D341Med (cell line): ENCODE measurements at places on chromosomes 2 and 18.

- DNase-seq, result no peak
Observed at GRCh38 chr2:30527859-30528258, 80.8 kb downstream of the LCLAT1 start.

DNA sequence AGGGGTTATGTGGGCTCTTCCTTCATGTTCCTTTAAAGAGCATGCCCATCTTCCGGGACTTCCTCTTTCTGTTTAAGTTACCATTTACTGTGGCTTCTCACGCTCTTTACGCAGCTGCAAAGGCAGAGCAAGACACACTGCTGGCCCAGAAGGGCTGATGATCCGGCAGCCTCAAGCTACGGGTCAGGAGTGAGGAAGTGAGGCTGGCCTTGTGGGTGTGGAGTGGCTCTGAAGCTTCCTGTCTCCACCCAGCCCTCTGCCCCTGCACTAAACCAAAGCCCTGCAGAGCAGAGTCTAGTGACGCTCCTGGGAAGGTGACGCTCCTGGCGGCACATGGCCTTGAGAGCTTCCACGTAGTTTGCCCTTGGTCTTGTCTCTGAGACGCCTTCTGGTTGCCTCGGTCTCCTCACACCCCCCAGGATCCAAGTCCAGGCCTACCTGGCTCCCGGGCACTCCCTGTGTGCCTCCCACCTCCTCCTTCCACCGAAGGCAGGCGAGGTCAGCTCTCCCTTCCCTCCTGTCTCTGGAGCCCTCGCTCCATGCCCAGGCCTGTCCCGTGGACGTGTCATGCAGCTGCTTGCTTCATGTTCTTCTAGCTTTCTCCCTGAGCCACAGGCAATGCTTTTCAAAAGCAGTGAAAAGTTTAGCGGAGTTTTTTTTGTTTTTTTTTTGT is 50.3 kb downstream of the ARL4C start:
- DNase-seq, result no peak

DNA sequence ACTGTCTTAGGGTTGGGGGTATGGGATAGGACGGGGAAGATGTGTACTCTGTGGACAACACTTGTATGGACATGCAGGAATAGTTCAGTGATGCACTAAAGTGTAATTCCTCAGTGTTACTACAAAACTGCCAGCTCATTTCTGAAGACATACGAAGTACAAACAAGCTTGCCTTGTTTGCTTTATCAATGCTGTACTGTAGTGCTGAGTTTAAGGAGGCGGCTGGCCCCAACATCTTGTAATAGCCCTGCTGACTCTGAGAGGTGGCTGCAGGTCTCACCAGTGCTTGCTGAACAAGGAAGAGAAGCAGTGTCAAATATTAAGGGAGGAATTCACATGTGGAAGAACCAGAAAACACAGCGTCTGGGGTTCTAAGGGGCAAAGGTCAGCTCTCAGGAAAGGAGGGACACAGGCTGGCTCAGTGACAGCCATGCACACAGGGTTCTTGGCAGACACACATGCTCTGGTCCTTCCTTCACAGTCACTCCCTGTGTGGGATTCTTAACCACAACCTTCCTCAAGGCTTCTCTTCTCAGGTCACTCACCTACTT is 39.8 kb upstream of the EVA1A start:
- no peak for DNase-seq

DNA sequence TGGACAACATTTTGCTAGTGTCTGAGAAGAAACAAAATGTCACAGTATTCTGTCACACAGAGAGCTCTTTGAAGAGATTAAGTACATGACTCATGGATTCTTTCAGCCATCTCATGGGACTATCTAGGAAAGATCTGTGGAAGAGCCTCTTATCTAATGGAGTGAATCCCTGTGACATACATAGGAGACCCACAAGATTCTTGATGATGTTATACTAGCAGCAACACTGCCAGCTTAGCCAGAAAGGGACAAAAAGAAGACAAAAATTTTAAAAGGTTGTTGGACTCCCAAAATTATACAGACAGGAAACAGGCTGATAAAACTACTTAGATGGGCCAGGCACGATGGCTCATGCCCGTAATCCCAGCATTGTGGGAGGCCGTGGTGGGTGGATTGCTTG is 143.3 kb upstream of the MGAT5 start:
- DNase-seq, result no peak

GRCh38 chr2:231957913-231958763 is 3.4 kb upstream of the DIS3L2 start:
- DNase-seq, result no peak

GRCh38 chr2:236618370-236618769 is 48.7 kb downstream of the ACKR3 start:
- no peak for DNase-seq

GRCh38 chr2:224894356-224894755 is 147.9 kb downstream of the DOCK10 start:
- DNase-seq, result no peak

- no peak for DNase-seq
Observed at GRCh38 chr2:127270663-127271062, 23.3 kb downstream of the ERCC3 start.

DNA sequence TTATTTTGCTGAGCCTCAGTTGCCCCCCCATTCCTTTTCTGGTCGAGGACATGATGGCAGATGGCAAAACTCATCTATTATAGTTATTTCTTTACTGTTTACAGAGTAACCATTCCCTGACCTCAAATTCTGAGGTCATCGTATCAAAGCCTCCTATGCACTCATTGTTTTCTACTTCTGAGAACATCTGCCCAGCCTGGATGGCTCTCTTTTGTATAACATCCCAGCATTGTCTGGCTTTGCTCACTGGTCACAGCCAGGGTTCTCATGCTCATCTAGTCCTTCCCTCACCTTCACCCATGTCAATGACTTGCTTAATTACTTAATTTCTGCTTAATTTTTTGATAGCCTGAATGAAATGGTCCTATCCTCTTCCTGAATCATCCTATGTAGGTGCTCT is 472.1 kb downstream of the PARD3B start:
- no peak for DNase-seq

- DNase-seq, result peak; percentile 8
Observed at GRCh38 chr2:241003047-241003360, 4.6 kb downstream of the SNED1 start.

GRCh38 chr2:1613731-1614354 is 130.5 kb downstream of the PXDN start:
- DNase-seq, result no peak

DNA sequence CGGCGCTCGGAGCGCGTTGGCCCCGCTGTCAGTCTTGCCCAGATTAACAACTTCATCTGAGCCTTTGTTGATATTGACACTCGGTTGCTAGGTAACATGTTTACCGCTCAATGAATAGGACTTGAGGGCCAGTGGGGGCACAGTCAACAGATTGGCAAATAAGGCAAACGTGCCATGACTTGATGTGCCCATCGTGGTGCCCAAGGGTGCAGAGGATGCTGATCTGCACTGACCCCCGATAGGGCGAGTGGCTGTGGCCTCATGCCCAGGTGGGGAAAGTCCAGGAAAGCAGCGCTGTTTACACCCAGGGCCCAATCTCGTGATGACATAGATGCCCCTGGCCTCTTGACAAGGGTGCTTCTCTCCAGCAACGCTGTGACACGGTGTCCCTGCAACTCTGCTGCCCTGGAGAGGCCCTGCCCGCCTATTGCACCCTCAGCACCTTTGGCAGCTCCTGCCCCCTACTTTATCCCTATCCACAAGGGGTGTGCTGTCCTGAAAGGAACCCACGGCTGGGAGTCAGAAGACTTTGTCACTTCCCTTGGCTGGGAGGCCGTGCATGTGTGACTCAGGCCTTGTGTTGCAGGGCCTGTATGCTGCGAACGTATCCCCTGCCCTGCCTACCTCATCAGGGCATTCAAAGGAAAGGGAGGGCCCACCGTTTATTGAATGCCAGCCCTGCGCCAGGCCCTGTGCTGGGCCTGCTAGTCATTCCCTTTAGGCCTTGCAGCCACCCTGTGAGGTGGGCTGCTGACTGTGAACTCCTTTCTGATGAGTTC is 158.0 kb downstream of the INHBB start:
- no peak for DNase-seq

DNA sequence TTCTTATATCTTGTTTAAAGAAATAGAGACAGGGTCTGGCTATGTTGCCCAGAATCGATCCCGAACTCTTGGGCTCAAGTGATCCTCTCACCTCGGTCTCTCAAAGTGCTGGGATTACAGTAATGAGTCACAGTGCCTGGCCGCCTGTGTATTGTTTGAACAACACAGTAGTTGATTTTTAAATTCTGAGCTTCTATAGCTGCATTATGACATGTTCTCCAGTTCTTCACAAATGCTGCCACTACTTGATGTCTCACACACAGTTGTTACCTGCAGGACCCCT is 7.7 kb upstream of the RHOB start:
- no peak for DNase-seq

DNA sequence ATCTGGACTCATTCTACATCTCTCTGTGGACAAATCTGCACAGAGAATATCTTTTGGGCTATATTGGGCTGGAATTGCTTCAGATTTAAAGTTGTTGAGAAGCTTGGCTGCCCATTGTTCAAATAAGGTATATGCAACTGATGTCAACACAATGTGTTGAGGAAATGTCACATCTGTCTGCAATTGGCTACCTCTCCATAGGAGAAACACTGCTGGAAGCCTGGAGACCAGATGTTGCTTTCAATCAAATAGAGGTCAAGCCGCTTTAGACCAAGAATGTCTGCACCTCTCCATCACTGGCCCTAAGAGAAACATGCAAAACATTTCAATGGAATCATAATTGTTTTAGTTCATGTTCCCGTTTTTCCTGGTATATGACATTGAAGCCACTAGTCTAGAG is 720.2 kb downstream of the SLC4A3 start:
- no peak for DNase-seq

GRCh38 chr18:473802-474201 is 26.7 kb downstream of the COLEC12 start:
- no peak for DNase-seq

- no peak for DNase-seq
Observed at GRCh38 chr2:124353656-124354055, 328.6 kb downstream of the CNTNAP5 start.

GRCh38 chr2:113032737-113033136 is 19.9 kb downstream of the IL36B start:
- DNase-seq, result no peak

- no peak for DNase-seq
Observed at GRCh38 chr2:238652053-238652770, 195.7 kb upstream of the TWIST2 start.

DNA sequence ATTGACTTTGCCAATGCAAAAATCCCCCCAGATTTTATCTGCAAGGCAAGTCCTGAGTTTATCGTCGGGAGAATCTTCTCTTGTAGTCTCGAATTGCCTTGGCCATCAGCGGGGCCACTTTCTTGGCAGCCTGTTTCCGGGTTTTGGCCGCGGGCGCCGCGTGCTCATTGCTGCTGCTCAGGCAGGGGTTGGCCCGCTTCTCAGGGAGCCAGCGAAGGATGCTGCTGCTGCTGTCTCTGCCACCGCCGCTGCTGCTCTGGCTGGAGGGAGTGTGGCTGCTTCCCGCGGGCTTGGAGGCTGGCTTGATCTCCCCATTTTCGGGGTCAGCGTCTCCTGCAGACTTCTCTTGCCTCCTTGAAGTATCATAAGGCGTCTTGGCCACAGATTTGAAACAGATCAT is 2.5 kb downstream of the ELOA2 start:
- no peak for DNase-seq

DNA sequence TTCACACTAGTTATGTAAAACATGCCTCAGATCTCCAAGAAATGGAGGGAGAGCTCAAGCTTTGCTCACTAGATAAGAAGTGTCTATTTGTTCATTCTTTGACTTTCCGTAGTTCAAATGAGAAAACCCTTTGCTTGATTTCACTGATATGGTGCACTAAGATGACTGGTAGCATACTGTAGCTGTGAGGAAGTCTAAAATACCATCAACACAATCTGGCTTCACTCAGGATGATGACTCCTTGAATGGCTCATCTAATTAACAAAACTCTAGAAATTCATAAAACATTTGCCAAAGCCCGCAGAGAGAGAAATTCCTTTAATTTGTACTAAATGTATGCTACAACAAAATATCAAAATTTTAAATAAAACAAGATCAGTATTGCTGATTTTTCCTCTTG is 152.8 kb upstream of the STK17B start:
- no peak for DNase-seq

- DNase-seq, result no peak
Observed at GRCh38 chr18:74368901-74369705, 53.5 kb downstream of the C18orf63 start.

DNA sequence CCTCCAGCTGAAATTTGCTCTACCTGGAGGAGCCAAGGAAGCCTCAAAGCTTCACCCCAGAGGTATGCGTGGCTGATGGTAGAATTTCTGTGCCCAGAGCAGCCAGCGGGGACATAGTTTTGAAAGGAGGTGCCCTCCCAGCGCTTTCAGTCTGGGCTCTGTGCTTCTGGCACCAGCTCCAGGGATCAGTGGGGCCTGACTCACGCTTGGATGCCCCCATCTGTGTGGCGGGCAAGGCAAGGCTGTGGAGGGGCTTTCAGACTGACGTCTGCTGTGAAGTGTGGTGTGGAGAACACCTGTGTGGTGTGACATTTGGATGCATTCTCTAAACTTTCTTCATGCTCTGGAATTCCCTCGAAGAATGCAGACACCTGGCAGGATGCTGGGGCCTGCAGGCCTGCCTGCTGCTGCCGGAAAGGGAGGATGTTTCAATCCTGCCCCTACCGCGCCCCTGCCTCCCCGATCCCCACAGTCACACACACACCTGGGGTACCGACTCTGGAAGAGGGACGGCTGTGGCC is 84.1 kb downstream of the CTIF start:
- no peak for DNase-seq

- DNase-seq, result no peak
Observed at GRCh38 chr18:59325965-59326364, 7.5 kb upstream of the CPLX4 start.

GRCh38 chr2:136013136-136013685 is 27.8 kb upstream of the DARS1 start:
- no peak for DNase-seq

DNA sequence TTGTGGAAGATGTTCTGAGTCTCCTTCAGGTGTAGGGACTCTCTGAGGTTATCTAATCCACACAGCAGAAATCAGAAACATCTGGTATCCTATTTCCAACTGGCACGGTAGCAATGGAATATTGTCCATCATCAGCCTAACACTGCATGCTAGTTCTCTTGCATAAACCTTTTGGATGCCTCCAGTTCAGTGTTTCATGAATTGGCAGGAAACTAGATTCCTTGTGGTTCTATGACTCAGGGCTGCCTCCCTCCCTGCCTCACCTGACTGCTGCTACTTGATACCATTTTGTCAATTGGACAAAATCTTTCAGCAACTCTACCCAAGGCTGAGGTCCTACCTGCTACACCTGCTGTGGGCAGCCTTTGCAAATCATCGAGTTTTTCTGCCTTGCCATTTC is 130.9 kb downstream of the TPGS2 start:
- no peak for DNase-seq

DNA sequence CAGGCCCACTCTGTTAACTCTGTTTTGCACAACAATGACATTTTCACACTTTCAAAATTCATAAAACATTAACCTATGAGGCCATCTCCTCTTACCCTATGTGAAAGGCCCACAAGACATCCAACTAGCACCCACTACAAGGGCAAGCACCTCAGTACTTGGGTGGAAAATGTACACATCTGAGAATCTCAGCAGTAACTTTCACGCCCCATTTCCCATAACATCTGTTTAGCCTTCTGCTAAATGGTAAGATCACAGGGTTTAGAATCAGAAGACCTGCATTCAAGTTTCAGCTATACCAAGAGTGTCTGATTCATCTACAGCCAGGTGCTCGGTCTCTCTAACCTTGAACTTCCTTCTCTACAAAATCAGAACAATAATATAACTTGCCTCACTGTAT is 89.2 kb downstream of the SP100 start:
- no peak for DNase-seq
